Stimulated activated CD8-positive, alpha-beta memory T cell treated with anti-CD3 and anti-CD28 coated beads, Interleukin-12 subunit alpha, Interleukin-12 subunit beta, amount 100 ng/mL, for 4 hours (primary cell): ENCODE measurements at places on chromosomes 12 and 14.

- no peak for DNase-seq
These were observed 206.9 kb upstream of the SLC38A2 start for GRCh38 chr12:46579474-46579873.

GRCh38 chr12:93247313-93247991, 130.3 kb upstream of the NUDT4 start:
- no peak for DNase-seq

DNA sequence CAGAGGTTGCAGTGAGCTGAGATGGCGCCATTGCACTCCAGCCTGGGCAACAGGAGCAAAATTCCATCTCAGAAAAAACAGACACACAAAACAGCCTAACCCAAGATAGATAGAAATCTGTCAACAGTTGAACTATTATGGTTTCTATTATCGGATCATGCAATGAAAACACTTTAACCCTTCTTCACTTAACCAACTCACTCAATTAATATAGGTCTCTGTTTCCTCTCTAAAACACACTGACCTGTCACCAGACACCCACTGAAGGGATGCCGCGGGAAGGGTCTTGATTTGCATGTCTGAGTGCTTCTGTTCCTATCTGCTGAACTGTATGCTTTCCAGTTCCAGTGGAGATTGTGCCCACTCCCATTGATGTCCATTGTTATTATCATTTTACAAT, 38.0 kb upstream of the NUDT4 start:
- DNase-seq, result no peak

DNA sequence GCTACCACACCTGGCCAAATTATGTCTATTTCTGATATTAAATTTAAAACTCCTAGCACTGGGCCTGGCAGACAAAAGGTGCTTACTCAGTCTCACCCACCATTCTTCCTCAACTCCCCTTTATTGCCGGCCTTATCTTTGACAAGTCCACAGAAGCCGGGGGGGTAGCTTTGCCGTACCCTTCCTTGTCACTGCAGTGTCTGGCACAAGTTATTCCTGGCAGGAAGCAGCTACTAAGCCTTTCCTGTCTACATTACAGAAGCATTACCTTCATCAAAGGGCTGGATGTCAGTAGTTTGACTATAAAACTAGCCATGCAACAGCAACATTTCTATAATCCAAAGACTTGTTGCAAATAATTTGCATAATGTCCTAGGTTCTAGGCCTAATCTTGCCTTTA, 127.1 kb downstream of the PRICKLE1 start:
- DNase-seq, result no peak

GRCh38 chr14:88095791-88096190, 90.9 kb downstream of the GPR65 start:
- DNase-seq, result no peak

DNA sequence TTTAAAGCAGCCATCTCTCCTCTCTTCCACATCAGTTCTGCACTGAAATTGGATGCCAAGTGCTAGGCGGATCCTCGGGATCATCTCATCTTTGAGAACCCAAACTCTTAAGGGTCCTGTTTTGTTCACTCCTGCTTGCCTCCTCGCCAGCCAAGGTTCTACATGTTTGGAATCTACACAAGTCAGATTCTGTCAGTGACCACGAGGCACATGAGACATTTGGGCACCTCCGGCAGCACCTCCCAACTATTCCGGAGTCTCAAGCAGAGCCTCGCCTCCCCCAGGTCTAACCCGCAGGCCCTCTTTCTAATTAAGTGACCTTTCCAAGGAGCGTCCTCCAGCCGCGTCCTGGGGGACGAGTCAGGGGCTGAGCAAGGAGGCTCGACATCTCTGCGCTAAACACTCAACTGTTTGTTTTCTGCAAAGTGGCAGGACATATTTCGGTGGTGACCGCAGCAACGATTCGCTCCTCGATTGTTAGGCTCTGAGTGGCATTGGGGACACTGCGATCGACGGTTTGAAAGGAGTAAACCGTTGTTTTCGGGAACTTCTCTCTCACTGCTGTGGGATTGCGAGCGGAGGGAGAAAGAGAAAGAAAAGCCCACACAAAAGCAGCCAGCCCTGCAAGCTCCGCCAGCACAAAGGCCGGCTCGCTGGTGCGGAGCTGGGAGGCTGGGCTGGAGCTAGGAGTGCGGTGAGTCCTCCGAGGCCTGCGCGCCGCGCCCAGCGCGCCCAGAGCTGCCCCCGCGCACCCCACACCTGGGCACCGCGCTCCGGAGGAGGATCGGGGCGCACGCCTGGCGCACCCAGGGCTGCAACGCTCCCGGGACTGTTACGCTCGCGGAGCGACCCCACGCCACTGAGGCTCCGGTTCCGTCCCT, 640 bp downstream of the ARMH4 start:
- no peak for DNase-seq

DNA sequence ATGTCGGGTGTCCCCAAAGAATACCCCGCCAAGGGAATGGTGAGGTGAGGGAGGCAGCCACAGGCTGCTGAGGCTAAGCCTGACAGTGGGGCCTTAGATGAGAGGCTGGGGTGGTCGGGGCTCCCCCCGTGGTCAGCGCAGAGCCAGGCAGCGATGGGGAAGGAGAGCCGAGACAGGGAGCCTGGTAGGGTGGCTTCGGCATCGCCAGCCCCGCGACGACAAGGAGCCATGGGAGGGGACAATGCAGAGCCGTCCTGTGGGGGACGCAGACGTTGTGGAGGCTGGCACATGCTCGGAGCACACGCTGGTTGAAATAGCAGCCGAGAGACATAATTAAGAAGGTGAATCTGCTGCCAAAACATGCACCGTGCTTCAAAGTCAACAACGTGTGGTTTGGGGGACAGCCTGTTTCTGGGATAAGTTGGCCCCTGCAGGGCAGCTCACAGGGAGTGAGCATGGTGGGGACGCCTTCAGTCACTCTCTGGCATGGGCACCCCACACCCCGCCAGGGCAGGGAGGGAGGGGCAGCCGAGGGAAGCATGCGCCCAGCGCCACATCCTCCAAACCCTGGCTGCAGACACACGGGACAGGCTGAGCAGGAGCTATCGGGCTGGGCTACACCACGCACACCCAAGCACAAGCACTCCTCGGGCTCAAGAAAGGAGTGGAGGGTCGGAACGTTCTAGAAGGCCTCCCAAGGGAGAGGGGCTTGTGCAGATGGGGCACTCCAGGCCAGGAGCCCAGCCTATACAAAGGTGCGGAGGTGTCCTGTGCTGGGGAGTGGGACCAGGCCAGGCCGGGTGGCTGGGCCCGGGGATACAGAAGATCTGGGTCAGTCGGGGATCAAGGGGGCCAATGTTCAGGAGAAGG, 66.6 kb upstream of the C14orf180 start:
- no peak for DNase-seq

GRCh38 chr12:19388131-19388549, 51.2 kb upstream of the AEBP2 start:
- no peak for DNase-seq

DNA sequence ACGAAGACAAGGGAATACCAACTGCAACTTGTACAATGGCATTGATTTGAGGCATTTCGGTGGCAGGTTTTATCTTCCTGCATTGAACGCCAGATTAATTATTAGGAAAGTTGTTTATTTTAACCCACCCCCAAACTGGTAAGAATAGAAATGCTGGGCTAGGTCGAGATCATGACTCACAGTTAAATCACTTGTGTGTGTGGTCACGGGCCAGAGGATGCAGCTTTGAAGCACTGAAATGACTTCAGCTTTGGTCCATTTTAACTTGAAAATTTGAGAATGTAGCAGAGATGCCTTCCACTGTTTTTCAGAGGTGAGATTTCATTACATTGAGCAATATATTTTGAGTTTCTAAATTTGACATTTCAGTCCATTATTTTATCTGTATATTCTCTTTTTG, 23.6 kb upstream of the KCNH3 start:
- DNase-seq, result no peak

DNA sequence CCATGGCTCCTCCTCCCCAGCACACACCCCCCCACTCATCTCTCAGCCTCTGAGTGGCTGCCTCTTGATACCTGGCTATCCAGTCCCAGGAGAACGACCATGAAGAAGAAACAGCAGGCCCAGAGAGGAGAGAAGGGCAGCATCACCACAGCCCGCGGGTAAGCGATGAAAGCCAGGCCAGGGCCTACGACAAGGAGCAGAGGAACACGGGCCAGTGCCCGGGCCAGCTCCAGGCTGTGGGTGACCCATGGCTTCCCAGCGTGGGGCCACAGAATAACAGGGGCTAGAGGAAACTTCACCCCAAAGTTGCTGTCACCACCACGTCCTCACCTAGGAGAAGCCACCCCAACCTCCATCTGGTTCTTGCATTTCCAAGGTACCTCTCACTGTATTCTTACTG, 10.4 kb upstream of the SLC6A12 start:
- no peak for DNase-seq

GRCh38 chr12:128702371-128702770, 121.4 kb downstream of the SLC15A4 start:
- DNase-seq, result no peak

GRCh38 chr12:77025782-77026314, 39.5 kb downstream of the E2F7 start:
- no peak for DNase-seq

DNA sequence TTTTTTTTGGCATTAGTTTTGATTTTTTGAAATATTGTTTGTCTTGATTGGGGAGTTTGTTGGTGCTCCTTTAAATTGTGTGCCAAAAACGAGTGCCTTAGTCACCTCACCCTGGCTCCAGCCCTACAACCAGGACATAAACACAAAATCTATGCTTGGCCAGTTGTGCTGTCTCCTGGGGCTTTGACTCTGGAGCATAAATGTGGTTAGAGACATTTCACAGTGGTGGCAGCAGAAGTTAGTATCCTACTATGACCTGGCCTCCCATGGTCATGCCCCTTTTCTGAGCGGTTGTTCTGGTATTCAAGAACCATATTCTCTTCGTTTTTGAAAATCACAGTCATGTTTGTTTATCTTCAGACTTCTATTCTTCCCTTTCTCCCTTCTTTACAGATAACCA, 70.7 kb upstream of the PSMA6 start:
- no peak for DNase-seq

GRCh38 chr14:65425885-65426284, 13.4 kb downstream of the FUT8 start:
- no peak for DNase-seq
